ENCODE measurements at places on chromosomes 5 and 9.

DNA sequence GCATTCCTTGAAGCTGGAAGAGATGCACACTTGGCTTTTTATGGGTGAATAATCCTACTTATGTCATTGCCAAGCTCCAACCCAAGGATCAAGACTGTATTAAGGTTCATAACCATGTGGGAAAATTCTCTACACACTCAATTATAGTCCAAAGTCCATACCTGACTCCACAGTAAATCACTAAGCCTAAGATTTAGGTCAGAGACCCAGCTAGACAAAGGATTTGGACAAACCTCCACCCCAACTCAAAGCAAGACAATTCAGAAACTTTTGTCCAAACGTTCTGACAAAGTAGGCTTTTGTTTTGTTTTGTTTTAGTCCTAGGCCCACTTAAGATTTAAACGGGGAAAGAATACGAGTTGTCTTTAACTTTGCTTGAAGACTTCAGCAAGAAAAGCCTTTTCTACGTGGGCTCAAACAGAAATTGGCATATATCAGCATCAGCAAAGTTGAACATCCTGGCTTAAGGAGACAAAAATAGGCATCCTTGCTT, 1.7 kb downstream of the MEGF9 start:
- no peak for DNase-seq

DNA sequence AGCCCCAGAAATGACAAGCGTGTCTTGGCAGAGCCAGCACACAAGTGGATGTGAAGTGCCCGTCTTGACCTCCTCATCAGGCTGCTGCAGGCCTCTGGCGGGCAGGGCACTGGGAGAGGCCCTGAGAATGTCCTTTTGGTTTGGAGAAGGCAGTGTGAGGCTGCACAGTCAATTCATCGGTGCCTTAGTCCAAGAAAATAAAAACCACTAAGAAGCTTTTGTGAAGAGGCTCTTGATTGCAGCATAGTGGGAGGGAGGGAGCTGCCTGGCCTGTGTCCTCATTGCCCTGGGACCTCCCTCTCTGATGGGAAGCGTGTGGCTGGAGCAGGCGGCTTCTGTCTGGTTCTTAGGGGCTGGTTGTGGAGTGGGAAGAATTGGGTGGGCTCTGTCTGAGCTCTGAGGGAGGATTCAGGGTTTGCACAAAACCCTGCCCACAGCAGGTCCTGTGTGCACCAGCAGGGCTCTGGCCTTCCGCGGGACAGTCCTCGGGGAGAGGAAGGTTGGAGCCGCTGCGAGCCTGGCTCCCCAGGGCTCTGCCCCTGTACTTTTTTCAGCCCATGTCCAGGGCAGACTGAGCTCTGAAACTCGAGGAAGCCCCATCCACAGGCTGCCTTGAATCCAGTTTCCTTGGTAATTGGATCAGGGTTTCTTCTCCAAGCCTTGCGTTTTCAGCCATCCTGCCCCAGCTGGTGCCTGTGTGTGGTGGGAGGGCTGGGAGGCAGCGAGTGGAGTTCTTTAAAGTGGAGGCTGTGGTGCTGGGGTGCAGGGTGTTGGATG, 1.1 kb downstream of the HRCT1 start:
- no peak for DNase-seq

- no peak for DNase-seq
These were observed 64.4 kb upstream of the TNFSF8 start for GRCh38 chr9:114994768-114995167.

DNA sequence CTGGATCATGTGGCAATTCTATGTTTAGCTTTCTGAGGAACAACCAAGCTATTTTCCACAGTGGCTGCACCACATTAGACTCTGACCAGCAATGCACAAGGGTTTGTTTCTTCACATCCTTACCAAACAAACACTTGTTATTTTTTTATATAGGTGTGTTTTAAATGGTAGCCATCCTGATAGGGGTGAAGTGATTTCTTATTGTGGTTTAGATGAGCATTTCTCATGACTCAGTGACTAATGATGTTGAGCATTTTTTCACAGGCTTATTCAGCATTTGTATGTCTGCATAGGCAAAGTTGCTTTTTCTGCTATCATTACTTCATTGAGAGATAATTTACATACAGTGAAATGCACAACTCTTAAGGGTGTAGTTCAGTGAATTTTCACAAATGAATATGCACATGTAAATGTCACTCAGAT, 36.0 kb downstream of the ANKRD33B start:
- no peak for DNase-seq

GRCh38 chr9:99118782-99119466, 14.0 kb downstream of the TGFBR1 start:
- no peak for DNase-seq

- no peak for DNase-seq
These were observed 189.5 kb downstream of the SEMA5A start for GRCh38 chr5:9356351-9356825.
